ENCODE measurements at places on chromosomes 3 and 15. TPM values are rescaled to one million over a fixed set of nuclear protein-coding genes. Genes with fewer than 3 reads are reported as not detected.

SLC2A2 gene
- total RNA-seq: not detected

COL7A1 gene
- total RNA-seq: 16.4 TPM

KLHL40 gene
- not detected for total RNA-seq

GRCh38 chr3:79517766-79518413 is 249.9 kb downstream of the ROBO1 start:
- DNase-seq: no peak
- H3K4me1 ChIP-seq: no peaks in the 10 kb centered on the region
- no peak overlapping the region for H3K27ac ChIP-seq
- H3K27me3 ChIP-seq: no peaks in the 10 kb centered on the region

- no peaks in the 10 kb centered on the region for H3K36me3 ChIP-seq
- H3K27ac ChIP-seq: peak overlapping the region; percentile 65
- no peak overlapping the region for H3K4me3 ChIP-seq
- H3K27me3 ChIP-seq: no peaks in the 10 kb centered on the region
Measured at GRCh38 chr15:81311752-81312464, 12.0 kb downstream of the STARD5 start.

GRCh38 chr3:100003609-100004503 is 110.4 kb downstream of the FILIP1L start:
- no peak overlapping the region for H3K27ac ChIP-seq
- no peak for DNase-seq
- H3K27me3 ChIP-seq: no peaks in the 10 kb centered on the region
- H3K4me1 ChIP-seq: peaks cover 44% of the 10 kb centered on the region
- no peak overlapping the region for H3K4me3 ChIP-seq

GRCh38 chr3:102189956-102190723 is 244.7 kb upstream of the ZPLD1 start:
- H3K27ac ChIP-seq: peak overlapping the region; percentile 25
- no peak for DNase-seq
- peaks cover 14% of the 10 kb centered on the region for H3K4me1 ChIP-seq
- no peaks in the 10 kb centered on the region for H3K36me3 ChIP-seq

DNA sequence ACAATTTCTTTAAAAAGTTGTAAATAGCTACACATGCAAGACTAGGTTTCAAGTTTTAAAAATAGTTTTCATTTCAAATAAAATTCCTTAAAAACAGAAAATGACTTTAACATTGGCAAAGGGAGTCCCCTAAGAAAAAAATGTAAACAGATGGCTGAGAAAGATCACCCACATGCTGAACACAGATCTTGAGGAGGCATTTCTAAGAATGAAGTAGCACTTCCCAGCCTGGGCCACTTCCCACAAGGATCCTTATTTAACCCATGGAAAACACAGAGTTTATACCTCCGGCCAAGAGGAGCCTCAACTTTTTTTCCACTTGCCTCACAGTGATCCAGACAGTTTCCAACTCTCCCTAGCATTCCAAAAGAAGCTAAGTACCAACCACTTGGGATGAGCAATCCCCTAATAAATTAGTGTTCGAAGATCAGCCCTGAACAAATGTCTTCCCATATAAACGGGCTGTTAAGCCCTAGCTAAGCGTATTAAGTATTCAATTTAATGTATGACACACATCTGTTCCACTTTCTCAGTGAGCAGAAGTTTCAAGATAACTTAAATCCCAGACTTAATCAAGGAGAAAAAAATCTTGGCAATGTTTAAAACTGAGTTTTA is 61.4 kb downstream of the GADL1 start:
- no peaks in the 10 kb centered on the region for H3K27me3 ChIP-seq
- DNase-seq: no peak
- H3K36me3 ChIP-seq: no peaks in the 10 kb centered on the region
- no peak overlapping the region for H3K4me3 ChIP-seq
- H3K27ac ChIP-seq: no peak overlapping the region

All from thoracic aorta (tissue), 2 donors.